ENCODE measurements at places on chromosomes 4 and X.

DNA sequence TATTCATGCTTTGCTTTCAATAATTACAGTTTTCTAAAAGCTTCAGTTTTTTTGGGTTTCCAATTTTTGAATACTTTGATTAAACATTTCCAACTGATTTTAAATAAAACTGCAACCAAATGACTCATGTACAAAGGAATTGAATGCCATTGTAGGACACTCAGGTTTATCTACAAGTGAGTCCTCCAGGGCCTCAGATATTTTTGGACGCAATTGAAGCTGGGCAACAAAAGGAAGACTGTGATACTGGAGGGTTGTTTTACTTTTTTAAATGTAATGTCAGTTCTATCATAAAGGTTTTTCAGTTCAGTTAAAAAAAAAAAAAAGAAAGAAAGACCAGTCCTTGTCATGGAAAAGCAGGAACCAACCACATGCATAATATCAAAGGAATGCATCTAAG lies 64.2 kb downstream of the MAGEA10 start:
- no peak for DNase-seq

DNA sequence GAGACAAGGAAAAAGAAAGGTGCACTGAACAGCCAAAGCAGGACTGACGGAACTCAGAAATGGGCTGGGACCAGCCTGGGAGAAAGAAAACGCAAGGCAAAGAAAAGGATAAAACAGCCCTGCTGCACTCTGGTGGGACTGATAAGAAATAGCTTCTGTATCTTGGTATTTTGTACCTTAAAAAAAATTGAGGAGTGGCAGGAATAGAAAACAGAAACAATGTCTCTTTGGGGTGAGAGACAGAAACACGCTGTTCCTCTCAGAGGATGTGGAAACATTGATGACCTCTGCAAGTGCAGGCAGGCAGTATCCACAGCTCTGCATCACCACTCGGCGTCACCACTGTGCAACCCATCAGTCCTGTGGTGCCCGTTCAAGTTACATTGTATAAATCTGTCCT lies 152.5 kb upstream of the SPRY1 start:
- DNase-seq = no peak

- DNase-seq = no peak
Observed at GRCh38 chr4:4752025-4752424, 107.4 kb upstream of the MSX1 start.

DNA sequence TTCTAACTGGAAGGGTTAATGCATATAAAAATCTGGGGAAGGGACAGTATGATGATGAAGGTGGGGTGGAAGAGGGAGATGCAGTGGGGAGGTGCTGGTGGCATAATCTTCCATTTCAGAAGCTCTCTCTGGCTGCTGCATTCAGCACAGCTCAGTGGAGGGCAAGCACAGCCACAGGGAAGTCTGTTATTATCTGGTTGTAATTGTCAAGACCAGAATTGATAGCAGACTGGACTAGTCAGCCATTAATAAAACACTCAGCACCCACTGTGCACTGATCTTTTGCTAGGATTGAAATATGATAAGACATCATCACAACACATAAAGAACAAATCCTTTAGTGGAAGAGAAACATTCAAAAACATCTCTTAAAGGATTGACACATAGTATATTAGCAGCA lies 414.2 kb upstream of the LCORL start:
- no peak for DNase-seq

GRCh38 chrX:13898083-13898482 lies 81.2 kb upstream of the GPM6B start:
- DNase-seq = no peak

GRCh38 chr4:108396900-108397497 lies 223.4 kb upstream of the RPL34 start:
- DNase-seq = no peak

DNA sequence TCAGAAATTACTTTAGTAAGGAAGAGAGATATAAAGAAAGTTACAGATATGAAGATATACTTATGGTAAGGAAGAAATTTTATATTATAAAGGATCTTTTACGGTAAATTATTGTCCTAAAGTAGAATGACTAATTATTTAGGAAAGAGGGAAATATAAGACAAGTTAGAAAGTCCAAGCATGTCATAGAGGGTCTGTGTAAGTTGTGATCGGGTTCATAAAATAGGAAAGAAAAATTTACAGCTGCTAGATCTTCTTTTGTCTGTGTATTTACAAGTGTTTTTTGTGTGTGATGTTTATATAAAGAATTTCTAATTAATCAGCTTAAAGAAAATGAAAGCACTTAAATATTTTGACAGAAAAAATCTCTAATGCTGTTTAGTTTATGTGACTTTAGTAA lies 1054.9 kb upstream of the DIAPH2 start:
- no peak for DNase-seq

DNA sequence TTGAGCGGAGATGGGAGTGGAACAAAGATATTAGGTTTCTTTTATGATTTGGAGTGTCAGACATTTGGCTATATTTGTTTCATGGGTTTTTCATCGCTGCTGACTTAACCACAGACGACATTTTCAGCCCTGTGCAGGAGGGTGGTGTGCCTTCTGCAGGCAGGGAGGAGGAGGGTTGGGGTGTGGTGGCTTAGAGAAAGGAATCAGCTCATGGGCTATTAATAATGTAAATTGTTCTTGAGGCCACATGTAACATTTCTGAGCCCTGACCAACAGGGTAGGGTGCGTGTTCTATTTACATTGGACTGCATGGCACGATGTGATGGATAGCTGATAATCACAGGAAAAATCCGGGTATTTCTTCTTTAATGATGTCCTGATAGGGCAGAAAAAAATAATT lies 67.6 kb downstream of the POLA1 start:
- no peak for DNase-seq

DNA sequence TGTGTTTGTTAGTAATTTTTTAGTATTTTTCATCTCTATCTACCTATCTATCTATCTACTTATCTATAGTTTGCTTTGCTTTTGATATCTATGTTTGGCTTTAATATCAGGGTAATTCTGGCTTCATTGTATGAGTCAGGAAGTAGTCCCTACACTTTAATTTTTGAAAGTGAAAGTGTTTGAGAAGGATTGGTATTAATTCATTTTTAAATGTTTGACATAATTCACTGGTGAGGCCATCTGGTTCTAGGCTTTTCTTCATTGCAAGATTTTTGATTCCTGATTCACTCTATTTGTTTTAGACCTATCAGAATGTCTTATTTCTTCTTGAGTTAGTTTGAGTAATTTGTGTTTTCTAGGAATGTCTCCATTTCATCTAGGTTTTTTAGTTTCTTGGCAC lies 20.2 kb upstream of the TCP11X2 start:
- DNase-seq = no peak

DNA sequence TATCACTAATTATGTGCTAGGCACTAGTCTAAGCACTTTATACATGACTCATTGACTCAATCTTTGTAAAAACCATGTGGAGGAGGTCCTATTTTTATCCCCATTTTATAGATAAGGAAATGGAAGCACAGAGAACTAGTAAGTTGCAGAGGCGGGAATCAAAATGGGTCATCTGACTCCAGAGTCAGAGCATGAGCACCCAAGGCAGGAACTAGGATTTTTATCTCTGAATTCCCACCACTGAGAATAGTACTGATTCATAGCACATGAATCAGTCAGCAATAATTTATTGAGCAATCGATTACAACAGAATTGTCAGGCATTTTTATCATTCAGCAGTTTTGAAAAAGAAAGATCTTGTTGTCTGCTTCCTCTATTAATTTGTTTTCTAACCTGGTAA lies 19.3 kb downstream of the SCARB2 start:
- DNase-seq = no peak

DNA sequence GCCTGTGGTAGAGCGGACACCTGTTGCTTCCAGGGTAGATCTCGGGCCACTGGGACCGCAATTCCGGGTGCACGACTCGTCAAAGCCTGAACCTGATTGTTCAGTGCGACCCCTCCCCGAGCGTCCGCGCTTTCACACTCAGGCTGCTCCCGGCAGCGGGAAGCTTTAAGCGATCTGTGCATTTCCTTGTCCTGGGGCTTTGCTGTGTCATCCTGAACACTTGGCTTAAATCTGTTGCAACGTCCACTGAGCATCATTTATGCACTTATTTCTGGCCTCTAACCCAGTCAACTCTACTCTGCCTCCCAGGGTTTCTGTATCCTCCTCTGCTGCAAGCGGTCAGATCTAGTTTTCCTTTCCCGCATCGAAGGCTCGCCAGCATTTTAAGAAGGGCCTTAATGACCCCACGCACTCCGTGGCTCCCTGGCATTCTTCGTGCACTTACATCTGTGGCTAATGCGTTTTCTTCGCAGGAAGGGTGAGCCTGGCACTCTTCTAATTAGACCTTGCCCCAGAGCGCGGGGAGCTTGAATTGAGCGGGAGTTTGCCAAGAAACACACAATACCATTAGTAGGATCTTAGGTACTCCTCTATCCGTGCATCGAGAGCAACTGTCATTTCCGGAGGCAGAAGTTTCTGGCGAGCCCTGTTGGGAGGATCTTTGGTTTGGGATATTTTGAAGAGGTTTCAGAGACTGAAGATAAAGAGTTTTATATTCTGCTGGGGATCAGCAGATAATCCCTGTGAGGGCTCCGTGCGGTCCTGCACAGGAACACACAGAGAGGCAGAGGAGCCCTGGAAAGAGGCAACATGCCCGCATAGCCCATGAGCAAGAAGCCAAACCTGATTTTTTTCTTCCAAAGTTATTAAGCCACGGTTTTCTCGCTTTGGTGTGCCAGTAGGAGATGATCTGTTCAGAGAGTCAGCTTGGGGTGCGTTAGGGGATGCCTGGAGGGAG lies 654 bp upstream of the DDIT4L start:
- no peak for DNase-seq

DNA sequence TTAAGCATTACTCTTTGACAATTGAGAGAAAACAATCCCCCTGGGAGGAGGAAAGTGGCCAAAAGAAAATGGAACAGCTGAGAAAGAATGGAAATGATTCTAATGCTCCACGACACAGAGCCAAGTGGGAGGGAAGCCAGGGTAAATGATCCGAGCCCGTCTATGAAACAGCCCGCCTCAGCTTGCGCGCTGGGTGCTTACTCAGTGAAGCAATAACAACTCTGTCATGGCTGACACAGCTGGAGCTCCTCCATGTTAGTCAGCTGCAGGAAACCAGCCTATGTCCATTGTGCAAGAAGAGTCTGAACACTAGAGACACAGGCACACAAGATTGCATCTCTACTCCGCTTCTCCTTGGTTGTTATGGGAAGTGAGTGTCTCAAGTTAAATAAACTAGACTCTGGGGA lies 19.3 kb downstream of the NOA1 start:
- DNase-seq = no peak

DNA sequence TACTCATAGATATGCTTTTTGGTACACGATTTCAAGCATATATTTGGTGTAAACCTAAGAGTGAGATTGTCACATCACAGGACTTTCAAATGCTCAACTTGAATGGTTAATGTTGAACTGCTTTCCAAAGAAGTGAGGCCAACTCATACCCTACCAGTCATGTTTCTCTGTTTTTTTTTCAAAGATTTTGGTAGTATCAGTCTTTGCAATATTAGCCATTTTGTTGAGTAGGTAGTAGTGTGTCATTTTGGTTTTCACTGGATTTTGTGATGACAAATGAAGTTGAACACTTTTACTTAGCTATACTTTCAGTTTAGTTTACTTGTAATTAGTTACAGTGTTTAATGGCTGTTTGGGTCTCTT lies 12.5 kb upstream of the HS3ST1 start:
- DNase-seq = no peak

GRCh38 chr4:4696530-4696929 lies 154.7 kb upstream of the STX18 start:
- DNase-seq = no peak

- no peak for DNase-seq
Observed at GRCh38 chr4:177509226-177509745, 67.0 kb upstream of the AGA start.

DNA sequence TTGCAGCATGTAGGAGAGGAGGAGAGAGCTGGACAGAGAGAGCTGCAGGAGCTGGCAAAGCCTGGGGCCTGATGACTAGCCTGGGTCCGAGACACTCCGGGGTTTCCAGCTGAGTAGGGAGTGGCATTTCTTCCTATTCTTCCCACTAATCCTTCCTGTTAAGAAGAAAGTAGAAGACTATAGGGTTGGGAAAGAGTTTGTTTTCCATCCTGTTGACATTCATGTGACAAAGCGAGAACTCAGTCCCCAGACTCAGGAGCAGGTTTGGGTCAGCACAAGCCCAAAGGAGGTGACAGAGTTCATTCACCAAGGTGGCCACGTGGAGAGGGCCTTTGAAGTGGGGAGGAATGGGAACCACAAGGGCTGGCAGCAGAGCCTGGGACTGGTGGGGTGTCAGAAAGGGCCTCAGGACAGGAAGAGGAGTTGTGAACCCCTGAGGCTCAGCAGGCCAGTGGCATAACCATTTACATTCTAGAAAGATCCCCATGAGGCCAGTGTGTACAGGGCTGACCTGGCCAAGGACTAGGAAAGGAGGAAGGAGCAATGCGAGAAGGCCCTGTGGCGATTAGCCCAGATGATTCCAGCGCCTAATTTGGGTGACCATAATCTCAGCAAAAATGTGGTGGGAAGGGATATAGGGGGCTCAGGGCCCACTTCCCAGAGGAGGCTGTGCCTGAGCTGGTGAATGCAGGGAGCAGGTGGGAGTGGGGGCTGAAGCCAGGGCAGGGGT lies 3.3 kb upstream of the HAUS3 start:
- DNase-seq = no peak

GRCh38 chr4:139458543-139458942 lies 4.6 kb downstream of the RAB33B start:
- DNase-seq = no peak
